Thoracic aorta (tissue), 2 donors: ENCODE measurements at places on chromosomes 3 and 15. TPM values are rescaled to one million over a fixed set of nuclear protein-coding genes. Genes with fewer than 3 reads are reported as not detected.
A peak's percentile ranks its signal among the peaks of the same experiment; 100 is the strongest.

- H3K27me3 ChIP-seq: no peaks in the 10 kb centered on the region
- H3K27ac ChIP-seq: no peak within 1 kb of the TSS
- H3K36me3 ChIP-seq: no peaks in the 10 kb centered on the region
- DNase-seq: no peak
- peak within 1 kb of the TSS; percentile 53 for H3K4me3 ChIP-seq
Observed at GRCh38 chr3:40387001-40387894, at the start of gene ENTPD3. Gene ENTPD3 (plus strand): TSS chr3:40387184. CDS start chr3:40388058, 874 bp downstream.

- peak overlapping the region; percentile 87 for H3K27ac ChIP-seq
- DNase-seq: no peak
- peaks cover 6% of the 10 kb centered on the region for H3K36me3 ChIP-seq
- H3K4me3 ChIP-seq: peak overlapping the region; percentile 99
- H3K4me1 ChIP-seq: peaks cover 23% of the 10 kb centered on the region
Observed at GRCh38 chr3:101778385-101779046, 495 bp upstream of the NXPE3 start.

DNA sequence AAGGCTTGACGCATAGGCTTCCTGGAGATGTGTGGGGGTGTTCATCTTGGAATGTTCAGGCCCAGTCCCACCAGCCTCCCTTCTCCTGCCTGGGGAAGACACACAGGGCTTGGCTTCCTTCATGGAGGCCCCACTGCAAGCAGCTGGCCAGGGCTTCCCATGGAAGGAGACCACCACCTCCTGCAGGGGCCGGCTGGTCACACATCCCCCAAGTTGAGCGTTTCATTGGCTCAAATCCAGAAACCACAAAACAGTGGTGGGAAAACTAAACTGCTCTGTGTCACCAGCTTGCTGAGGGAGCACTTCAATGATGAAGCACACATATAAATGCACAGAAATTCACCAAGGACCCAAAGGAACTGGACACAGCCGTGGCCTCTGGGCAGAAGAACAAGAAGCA, 8.3 kb downstream of the IQSEC1 start:
- no peaks in the 10 kb centered on the region for H3K4me1 ChIP-seq
- no peaks in the 10 kb centered on the region for H3K27me3 ChIP-seq
- H3K27ac ChIP-seq: no peak overlapping the region
- H3K4me3 ChIP-seq: no peak overlapping the region
- DNase-seq: no peak

- H3K4me1 ChIP-seq: no peaks in the 10 kb centered on the region
- no peak for DNase-seq
- no peak overlapping the region for H3K27ac ChIP-seq
- no peaks in the 10 kb centered on the region for H3K27me3 ChIP-seq
Observed at GRCh38 chr15:101022876-101023275, 103.7 kb downstream of the LRRK1 start.

GRCh38 chr3:57397175-57398026, 104.9 kb upstream of the ASB14 start:
- H3K36me3 ChIP-seq: no peaks in the 10 kb centered on the region
- H3K27ac ChIP-seq: no peak overlapping the region
- no peaks in the 10 kb centered on the region for H3K27me3 ChIP-seq
- no peaks in the 10 kb centered on the region for H3K4me1 ChIP-seq

VIPR1 gene
- 31.0 TPM for total RNA-seq

- no peak overlapping the region for H3K27ac ChIP-seq
- H3K4me3 ChIP-seq: no peak overlapping the region
- no peaks in the 10 kb centered on the region for H3K27me3 ChIP-seq
Observed at GRCh38 chr3:178671791-178672190, 135.6 kb downstream of the KCNMB2 start.

DNA sequence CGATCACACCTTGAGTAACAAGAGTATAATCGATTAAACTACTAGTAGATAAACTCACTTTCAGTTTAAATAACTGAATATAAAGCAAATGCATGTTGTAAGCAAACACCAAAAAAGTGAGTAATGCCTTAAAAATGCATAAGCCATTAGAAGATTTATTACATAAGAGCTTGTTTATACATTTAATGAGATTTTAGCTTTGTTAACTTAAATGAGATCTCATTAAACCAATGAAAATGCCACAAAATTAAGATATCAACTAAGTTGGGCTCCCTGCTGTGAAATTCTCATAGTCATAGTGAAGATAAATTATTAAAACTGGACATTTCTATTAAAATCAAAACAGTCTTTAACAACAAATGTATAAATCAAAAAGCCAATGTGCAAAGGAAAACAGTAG, 701.2 kb downstream of the NLGN1 start:
- H3K4me3 ChIP-seq: no peak overlapping the region
- H3K36me3 ChIP-seq: no peaks in the 10 kb centered on the region
- no peak overlapping the region for H3K27ac ChIP-seq
- DNase-seq: no peak

ZNF860 gene
- total RNA-seq: 0.81 TPM

- peak; percentile 84 for DNase-seq
- peak overlapping the region; percentile 65 for H3K27ac ChIP-seq
- no peak overlapping the region for H3K4me3 ChIP-seq
- H3K27me3 ChIP-seq: no peaks in the 10 kb centered on the region
Observed at GRCh38 chr15:81312790-81313543, 11.0 kb downstream of the STARD5 start.

DNA sequence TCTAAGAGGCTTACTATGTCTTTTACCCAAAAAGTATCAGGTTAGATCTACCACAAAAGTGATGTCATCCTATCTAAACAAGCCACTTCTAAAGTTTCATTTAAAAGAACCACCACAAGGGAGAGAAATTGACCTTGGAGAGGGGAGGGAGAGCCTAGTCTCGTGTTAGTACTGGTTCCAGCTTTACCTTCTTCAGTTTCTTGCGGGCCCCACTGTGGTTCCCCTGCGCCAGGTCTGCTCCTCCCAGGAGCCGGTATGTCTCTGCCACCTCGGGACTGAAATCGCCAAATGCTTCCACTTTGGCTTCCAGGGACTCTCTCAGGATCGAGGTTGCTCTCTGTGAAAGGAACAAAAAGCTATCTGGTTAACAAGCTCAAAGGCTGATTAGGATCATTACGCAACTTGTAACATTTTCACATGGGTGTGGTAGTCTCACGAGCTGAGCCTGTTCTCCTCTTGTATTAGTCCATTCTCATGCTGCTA, 51.1 kb downstream of the SYNM start:
- H3K36me3 ChIP-seq: peaks cover 5% of the 10 kb centered on the region
- no peak overlapping the region for H3K4me3 ChIP-seq
- H3K27me3 ChIP-seq: no peaks in the 10 kb centered on the region
- no peaks in the 10 kb centered on the region for H3K4me1 ChIP-seq
- no peak for DNase-seq

GRCh38 chr15:78225783-78226541, 8.4 kb downstream of the ACSBG1 start:
- no peaks in the 10 kb centered on the region for H3K4me1 ChIP-seq
- no peak for DNase-seq
- H3K27ac ChIP-seq: no peak overlapping the region
- no peak overlapping the region for H3K4me3 ChIP-seq

- H3K4me1 ChIP-seq: no peaks in the 10 kb centered on the region
- H3K27ac ChIP-seq: no peak overlapping the region
- H3K36me3 ChIP-seq: no peaks in the 10 kb centered on the region
- H3K4me3 ChIP-seq: no peak overlapping the region
- H3K27me3 ChIP-seq: no peaks in the 10 kb centered on the region
Observed at GRCh38 chr15:39205506-39206371, 375.1 kb upstream of the THBS1 start.

CRABP1 gene
- 5.1 TPM for total RNA-seq

TMEM266 gene
- not detected for total RNA-seq

DNA sequence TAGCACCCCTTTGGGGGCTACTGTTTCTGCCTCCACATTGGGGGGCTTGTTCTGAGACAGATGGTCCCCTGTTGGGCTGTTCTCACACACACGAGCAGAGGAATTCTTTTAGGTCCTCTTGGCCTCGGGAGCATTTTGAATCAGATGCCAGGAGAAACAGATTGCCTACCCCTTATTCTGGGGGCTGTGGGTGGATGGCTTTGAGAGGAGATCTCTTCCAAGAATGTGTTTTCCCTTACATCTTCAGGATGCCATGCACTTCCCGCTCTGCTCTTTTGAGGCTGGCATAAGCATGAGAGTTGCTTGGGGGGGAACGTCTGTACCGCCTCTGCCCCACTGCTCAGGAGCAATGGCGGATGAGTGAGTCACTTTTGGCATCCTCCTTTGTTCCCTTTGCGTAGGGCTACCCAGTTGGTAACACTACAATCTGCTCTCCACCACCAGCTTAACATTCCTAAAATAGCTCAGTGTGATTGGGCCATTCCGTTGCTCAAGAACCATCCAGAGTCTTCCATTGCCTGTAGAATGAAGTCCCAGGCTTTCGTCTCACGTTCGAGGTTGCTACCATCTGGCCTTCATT, 154.4 kb downstream of the RPLP1 start:
- no peak for DNase-seq
- H3K36me3 ChIP-seq: no peaks in the 10 kb centered on the region
- no peaks in the 10 kb centered on the region for H3K27me3 ChIP-seq
- peak overlapping the region; percentile 51 for H3K27ac ChIP-seq

DNA sequence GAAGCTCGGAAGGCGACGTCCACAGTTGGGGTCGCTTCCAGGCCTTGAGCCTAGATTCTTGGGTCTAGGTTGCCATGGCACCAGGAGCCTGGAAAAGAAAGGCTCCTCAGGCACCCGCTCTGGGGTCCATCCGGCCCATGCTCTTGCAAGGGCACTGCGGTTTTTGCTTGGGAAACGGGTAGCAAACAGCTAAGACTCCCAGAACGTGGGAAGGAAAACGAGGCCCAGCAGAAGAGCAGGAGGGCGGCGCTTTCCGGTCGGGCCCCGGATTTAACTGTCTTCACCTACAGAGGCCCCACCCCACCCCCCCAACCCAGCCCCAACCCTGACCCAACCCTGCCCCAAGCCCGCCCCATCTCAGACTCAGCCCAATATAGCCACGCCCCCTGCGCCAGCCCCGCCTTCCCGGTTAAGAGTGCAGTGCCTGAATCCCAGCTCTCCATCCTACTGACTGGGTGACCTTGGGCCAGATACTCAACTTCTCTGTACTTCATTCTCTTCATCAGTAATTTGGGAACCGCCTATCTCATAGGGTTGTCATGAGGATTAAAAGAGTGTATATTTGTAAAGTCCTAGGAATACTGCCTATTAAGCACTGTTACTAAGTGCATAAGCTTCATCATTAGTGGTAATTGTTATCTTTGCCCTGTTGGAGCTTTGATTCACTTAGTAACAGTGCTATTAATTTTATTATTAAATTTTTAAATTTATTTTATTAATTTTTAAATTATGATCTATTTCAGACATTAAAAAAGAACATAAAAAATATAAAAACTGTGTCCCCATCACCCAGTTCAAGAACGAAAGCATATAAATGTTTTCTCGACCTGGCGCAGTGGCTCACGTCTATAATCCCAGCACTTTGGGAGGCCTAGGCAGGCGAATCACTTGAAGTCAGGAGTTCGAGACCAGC, 28.4 kb upstream of the SMAD6 start:
- H3K4me1 ChIP-seq: no peaks in the 10 kb centered on the region
- H3K36me3 ChIP-seq: no peaks in the 10 kb centered on the region
- no peaks in the 10 kb centered on the region for H3K27me3 ChIP-seq
- no peak overlapping the region for H3K4me3 ChIP-seq
- DNase-seq: no peak

PRSS50 gene
- total RNA-seq: 0.28 TPM

ZNF662 gene
- total RNA-seq: 8.9 TPM

GRCh38 chr3:45167011-45167911, 21.1 kb upstream of the CDCP1 start:
- H3K4me3 ChIP-seq: peak overlapping the region; percentile 45
- DNase-seq: peak; percentile 83
- H3K27ac ChIP-seq: peak overlapping the region; percentile 32
- H3K4me1 ChIP-seq: peaks cover 11% of the 10 kb centered on the region

- H3K27ac ChIP-seq: no peak overlapping the region
- peaks cover 11% of the 10 kb centered on the region for H3K4me1 ChIP-seq
- H3K4me3 ChIP-seq: peak overlapping the region; percentile 19
- peaks cover 4% of the 10 kb centered on the region for H3K36me3 ChIP-seq
- no peaks in the 10 kb centered on the region for H3K27me3 ChIP-seq
- DNase-seq: no peak
Observed at GRCh38 chr3:119500265-119500664, 1.9 kb downstream of the TIMMDC1 start.
